ENCODE measurements at places on chromosomes 11 and 22. TPM values are rescaled to one million over a fixed set of nuclear protein-coding genes. Genes with fewer than 3 reads are reported as not detected.
A peak's percentile ranks its signal among the peaks of the same experiment; 100 is the strongest.

GRCh38 chr11:86670181-86670580 is 2.2 kb downstream of the ME3 start:
- DNase-seq: no peak

- DNase-seq: peak; percentile 22
These were observed 156.8 kb downstream of the MYO18B start for GRCh38 chr22:25898707-25899365.

GRCh38 chr11:40877981-40878380 is 581.5 kb downstream of the LRRC4C start:
- no peak for DNase-seq

GRCh38 chr11:28420099-28420498 is 311.9 kb downstream of the METTL15 start:
- no peak for DNase-seq

DNA sequence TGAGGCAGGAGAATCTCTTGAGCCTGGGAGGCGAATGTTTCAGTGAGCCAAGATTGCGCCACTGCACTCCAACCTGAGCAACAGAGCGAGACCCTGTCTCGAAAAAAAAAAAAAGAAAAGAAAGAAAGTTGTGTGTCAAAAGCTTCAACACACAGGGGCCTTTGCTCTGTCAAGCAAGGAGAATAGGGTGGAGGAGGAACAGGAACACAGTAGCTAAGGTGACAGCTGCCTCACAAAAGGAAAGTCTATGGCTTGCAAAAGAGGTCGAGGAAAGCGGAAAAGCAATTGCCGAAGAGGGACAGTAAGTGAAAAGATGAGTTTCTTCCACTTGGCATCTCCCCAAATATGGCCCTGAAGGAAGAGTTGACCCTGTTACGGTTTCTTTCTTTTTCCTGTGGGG is 26.5 kb upstream of the TMA7B start:
- no peak for DNase-seq

HEPN1 gene
- not detected for polyA plus RNA-seq

APOBEC3A gene
- polyA plus RNA-seq: not detected

MED15 gene
- polyA plus RNA-seq: 130 TPM
